ENCODE measurements at places on chromosomes 12 and 14.

- peak; percentile 54 for DNase-seq
Observed at GRCh38 chr12:118377021-118377883, 897 bp downstream of the SUDS3 start.

- peak; percentile 30 for DNase-seq
Observed at GRCh38 chr12:116376354-116377193, 99.1 kb upstream of the MED13L start.

GRCh38 chr14:89428546-89429198 is 11.6 kb upstream of the FOXN3 start:
- peak; percentile 92 for DNase-seq

GRCh38 chr12:64618953-64619590 is 8.8 kb downstream of the RASSF3 start:
- no peak for DNase-seq

- DNase-seq = no peak
Observed at GRCh38 chr12:123891011-123891410, 81.6 kb downstream of the CCDC92 start.

DNA sequence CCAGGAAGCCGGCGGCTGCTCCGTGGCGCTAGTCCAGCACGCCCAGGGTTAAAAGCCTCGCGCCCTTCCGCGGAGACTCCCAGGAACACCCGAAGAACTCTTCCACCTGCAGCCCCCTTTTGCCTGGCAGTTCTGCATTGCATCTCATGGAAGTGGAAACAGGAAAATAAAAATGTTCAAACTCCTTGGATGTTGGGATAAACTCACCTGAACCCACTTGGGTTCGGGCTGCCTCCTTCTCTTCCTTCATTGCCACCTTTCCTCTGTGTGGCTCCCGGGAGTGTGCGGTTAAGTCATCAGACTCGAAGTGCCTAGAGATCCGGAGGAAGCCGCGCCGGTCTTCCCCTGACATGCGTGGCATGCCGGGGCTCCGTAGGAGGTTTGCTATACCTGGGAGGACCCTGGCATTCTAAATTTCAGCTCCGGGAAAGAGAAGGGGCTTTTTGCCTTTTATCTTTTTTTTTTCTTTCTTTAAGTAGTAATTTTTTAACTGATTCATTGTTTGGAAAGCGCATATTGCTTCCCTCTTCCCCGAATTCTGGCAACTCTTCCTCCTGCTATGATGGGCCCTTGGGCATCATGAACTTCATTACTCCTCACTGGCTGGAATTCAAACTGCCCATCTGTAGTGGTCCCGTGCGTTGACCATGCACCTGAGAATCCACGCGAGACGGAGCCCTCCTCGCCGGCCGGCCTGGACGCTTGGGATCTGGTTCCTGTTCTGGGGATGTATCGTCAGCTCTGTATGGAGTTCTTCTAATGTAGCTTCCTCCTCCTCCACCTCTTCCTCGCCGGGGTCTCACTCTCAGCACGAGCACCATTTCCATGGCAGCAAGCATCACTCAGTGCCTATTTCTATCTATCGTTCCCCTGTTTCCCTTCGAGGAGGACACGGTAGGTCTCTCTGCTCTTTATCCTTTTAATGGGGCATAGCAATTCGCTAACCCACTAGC is 931.4 kb downstream of the DIO2 start:
- DNase-seq = peak; percentile 24

GRCh38 chr14:63470962-63471793 is 72.0 kb downstream of the PPP2R5E start:
- no peak for DNase-seq

DNA sequence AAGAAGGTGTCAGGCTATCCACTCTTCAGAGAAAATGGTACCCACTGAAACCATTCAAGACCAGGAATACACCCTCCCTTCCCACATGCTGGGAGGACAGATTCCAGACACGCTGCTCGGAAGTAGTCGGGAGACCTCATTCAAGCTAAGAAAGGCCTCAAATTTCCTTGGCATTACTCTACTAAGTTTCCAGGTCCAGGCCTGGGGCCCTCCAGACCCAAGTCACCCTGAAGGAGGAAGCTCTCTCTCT is 27.1 kb upstream of the RPLP0 start:
- DNase-seq = no peak

- DNase-seq = no peak
Observed at GRCh38 chr12:105064564-105065178, 19.6 kb downstream of the ALDH1L2 start.

DNA sequence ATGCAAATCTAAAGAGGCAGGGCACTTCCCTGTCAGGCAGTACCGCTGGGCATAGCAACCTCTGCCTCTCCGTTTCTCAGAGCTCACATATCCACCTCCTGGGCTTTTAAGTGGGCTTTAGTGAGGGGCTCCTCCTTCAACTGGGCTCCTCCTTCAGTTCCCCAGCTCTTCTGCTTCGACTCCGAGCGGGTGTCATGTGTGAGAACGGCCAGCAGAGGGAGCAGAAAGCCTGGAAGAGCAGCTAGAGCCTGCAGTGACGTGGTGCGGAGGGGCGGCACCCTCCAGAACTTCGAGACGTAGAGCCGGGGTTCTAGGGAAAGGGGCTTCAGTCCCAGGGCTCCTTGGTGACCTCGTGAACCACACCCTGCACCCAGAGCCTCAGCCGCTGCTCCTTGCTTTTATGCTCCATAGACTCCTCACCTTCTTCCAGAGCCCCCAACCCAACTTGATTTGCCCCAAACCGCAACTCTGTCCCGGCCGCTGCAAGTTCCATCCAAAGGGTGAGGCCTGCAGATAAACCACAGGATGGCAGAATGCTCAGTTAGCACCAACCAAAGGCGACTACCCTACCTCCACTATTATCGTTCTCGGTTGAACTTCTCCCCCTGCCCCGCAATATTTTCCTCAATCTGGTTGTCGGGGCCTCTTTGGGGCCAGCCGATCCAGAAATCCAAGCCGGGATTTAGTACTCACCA is 383 bp upstream of the GLI1 start:
- DNase-seq = peak; percentile 89

GRCh38 chr12:19482551-19483109 is 43.3 kb downstream of the AEBP2 start:
- no peak for DNase-seq

DNA sequence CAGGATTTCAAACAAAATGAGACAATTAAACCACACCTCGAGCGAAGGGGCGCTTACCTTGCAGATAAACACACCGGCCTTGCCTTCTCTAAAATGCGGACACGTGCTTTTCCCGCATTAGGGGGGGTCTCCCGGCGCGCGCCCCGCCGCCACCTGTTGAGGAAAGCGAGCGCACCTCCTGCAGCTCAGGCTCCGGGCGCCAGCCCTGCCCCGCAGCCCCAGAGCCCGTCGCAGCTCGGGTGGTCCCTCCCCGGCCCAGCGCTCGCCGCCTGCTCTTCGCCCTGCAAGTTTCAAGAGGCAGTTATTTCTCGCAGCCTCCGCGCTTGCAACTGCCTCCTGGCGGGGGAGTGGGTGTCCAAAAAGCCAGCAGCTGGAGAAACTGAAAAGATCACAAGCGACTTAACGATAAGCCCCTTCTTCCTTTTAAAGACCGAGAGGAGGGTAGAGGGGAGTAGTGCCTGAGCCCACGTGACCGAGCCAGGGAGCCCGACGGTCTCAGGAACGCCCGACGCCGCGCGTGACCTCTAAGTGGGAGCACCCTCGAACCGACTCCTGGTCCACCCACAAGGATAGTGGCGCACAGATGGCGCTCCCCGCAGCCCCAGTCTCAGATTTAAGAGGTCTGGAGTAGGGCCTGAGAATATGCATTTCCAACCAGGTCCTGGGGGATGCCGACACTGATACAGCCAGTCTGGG is at the start of gene ESR2:
Gene ESR2 (minus strand): TSS at position 396 of the 696 bp plus-strand sequence. CDS start 11,386 bp downstream, outside the sequence.
- DNase-seq = peak; percentile 45

DNA sequence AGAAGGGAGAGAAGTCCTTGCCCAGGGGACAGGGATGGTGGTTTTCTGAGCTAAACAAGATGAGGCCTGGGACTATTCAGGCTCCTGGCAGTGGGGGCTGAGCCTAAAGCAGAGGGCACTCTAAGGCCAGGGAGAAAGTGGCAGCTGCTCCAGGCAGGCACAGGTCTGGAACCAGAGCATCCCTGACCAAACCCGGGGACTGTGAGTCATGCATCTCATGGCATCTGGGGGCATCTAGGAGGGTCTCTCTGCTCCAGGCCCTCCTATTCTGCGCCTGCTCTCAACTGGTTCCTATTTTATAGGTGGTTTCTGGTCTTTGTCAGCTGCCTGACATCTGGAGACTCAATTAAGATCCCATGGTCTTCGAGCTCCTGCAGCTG is 11.6 kb downstream of the KRT7 start:
- DNase-seq = no peak

GRCh38 chr12:38162013-38162412 is 154.6 kb upstream of the ALG10B start:
- DNase-seq = no peak

DNA sequence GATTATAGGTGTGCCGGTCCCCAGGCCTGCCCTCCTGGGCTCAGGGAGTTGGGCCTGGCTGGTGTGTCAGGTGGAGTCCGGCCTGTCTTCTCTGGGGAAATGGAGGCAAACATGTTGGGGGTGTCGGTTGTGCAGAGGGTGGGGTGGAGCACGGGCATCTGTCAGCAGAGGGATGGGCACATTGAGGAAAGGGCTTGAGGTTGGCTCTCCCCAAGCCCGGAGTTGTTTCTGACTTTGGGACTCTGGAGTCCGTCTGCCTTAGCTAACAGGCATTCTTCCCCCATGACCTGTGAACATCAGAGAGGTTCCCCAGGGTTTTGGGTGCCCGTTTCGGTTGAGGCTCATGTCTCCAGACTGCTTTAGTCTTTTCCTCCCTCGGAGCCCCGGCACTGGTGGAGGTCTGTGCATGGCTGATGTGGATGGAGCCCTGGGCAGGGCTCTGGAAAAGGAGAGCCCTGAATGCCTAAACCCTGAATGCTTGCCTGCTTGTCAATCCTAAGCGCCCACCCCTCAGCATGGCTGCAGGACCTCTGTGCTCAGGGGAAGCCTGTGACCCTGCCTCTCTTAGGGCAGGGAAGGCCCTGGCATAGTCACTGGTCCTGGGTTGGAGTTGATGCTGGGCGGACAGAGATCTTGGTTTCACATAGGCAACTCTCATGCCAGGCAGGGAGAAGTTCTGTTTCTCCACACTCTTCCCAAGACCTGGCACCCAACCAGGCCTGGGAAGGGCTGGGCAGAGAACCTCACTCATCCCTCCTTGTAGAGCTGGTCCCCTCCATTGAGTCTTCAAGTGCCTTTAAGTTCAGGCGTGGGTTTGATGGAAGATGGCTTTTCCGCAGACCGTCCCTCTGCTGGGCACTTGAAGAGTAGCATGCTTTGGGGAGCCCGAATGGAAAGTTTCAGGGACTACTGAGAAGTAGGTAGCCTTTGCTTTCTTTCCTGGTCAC is 12.9 kb downstream of the NYNRIN start:
- no peak for DNase-seq

- DNase-seq = peak; percentile 83
Observed at GRCh38 chr12:107400686-107401447, 284.7 kb upstream of the PWP1 start.

DNA sequence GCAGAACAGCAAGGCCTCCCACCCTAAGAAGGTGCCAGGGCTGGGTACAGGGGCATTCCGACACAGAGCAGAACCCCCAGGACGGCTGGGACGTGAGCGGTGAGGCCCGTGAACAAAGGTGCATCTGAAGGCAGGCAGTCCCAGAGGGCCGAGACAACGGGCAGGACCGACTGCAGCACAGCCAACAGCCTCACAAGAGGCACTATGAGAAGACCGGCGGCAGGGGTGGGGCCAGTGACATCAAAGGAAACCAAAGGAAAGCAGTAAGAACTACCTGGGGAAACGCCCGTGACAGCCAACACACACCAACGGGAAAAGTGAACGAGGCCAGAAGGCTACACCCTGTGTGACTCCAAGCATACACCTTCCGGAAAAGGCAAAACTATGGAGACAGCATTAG is 9.1 kb downstream of the BTBD6 start:
- DNase-seq = no peak

DNA sequence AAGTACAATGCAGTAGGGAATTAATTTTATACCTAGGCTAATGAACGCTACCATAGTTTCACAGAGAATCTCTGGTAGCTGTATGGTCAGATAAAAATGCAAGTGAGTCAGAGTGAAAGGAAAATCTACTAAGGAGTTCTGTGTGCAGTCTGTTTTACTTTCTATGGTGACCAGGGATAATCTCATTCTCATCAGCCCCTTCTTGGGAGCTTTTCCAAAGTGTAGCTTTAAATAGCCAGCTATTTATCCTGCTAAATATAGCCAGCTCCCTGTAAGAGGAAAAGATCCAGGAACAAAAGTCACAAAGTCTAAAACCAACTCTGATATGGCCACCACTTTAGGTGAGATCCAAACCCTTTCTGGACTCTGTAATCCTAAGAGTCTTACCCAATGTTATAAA is 75.5 kb downstream of the TMEM116 start:
- DNase-seq = no peak

DNA sequence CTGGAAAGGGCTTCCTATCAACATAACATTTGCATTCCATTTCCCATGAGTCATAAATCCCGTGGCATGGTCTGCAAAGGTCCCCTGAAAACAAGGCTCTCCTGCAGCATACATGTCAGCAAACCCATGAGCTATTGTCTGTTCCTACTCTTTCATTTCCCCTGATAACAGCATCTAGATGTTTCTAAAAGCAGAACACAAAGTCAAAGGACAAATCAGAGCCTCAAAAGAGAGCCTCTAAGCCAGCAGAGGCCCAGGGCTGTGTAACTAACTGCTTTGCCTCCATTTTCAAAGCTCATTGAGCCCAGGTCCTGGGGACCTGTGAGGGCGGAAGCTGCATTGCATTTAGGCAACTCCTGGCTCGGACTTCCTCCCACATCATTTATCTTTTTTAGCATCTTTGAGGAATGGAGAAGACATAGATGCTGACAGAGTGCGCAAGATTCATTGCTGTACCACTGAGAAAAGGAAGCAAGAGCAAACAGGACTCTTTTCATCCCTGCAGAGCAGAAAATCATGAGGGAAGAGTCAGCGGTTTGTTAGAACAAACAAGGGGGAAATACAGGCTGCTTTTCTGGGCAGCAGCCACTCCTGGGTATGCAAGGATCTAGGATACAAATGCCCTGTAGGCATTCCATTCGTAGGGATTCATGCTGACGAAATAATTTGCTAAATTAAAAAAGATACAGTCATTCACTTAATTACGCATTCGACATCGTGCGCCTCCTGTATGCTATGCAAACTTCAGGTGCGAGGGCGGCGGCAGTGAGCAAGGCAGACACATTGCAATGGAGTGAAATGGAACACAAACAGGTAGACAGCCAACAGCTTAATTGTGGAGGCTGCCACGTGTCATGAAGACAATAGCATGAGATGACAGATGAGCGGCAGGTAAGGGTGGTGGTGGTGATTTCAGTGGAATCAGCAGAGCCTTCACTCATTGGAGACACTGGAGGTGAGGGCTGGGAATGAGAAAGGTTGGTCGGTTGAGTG is 131.0 kb downstream of the TMEM132D start:
- DNase-seq = no peak

- DNase-seq = no peak
Observed at GRCh38 chr12:132596016-132596415, 14.4 kb downstream of the LRCOL1 start.

DNA sequence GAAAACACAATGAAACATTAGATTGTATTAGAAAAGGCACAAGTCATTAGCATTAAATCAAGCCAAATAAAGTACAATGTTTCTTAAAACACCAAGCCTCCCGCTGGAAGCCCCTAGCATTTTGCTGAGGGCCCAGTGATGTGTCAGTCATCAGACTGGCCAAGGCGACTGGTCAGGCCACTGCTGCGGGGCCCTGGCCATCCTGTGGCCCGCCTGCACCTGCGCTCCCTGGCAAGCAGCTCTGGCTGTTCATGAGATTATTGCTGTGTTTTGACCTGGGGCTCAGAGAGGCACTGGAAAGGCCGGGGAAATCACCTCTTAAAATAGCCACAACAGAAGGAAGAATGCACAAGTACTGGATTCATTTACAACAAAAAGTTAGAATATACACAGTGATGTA is 24.2 kb upstream of the AMN start:
- DNase-seq = peak; percentile 44
